Brain microvascular endothelial cell (primary cell): ENCODE measurements at places on chromosomes 4 and X.

DNA sequence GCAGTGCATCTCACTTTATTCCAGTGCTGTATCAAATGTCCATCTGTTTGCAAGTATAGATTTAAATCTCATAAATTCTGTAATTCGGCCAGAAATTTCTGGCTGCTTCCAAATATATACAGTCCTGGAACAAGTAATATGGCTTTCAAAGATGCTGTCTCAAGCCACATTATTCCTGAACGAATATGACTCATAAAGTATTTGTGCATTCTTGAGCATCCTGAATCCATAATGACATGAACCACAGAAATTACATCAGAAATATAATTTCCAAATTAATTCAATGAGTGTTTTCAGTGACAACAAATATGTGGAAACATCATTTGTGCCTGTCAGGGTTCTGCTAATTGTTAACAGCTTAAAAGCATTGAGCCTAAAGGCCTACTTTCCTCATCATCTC is 140.9 kb upstream of the HPGD start:
- DNase-seq, result no peak

DNA sequence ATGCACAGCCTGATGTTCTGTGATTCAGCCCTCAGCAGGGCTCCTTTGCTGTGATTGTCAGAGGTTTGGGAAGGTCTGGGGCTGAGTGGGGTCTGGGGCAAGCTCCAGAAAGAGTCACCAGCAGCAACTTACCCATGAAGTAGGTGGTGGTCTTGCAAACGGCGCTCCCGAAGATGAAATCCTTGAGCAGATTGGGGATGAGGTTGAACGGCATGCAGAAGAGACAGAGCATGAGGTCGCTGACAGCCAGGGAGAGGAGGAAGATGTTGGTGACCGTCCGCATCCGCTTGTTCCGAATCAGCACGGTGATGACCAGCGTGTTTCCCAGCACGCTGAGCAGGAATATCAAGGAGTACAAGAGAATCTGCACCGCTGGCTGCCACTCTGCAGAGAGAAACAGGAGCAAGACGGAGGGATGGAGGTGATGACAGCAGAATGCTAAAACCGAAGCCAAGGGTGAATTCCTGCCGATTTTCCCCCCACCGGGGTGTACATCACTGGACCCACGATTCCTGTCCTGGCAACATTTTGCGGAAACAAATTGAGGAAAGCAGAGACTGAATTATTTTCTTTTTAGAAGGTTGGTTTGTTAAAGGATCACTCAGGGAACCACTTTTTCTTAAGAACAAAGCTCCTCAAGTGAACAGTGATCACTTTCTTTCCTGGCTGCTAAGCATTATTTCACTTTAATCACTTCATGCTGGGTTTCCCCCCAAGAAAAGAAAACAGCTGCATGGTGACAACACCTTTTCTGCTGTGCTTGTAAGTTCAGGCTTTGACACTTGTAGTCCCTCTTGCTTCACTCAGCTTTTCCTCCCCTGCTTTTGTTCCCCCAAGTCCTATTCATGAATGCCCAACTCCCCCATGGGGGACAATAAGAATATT is 941 bp downstream of the CCKAR start:
- no peak for DNase-seq

GRCh38 chrX:16979226-16979625 is 32.8 kb downstream of the REPS2 start:
- no peak for DNase-seq

- DNase-seq, result no peak
These were observed 1.1 kb upstream of the PPP3CA start for GRCh38 chr4:101348367-101348827.

DNA sequence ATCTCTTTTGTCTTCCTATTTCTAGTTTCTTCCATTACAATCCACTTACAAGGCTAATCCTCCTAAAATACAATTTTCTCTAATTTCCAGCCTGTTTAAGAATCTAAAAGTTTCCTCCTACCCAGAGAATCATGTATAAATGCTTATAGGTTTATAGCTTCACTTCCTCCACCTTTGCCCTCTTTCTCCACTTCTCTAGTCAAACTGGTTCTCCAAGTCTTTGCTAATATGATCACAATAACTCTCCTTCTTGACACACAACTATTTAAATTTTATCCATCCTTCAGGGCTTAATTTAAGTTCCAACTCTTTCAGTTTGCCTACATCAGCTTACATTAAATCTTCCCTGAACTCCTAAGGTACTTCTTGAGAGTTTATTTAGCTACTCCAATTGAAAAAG is 69.2 kb downstream of the RPS6KA6 start:
- DNase-seq, result no peak

GRCh38 chr4:147335183-147335582 is 145.7 kb upstream of the EDNRA start:
- DNase-seq, result no peak

DNA sequence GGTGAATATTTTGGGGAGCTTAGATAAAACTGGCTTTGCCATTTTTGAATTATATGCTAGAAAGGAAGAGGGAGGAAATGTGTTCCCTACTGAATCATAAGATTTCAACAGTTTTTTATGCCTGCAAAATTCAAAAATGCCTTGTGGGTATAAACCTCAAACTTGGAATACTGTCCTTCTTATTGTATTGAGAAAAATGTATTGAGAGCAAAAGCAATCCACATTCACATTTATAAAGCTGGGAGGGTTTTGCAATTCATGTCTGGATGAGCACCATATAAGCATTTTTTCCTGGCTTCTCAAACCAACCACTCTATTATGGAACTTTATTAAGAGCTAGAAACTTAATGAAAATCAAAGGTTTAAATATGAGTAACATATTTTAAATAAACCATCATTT is 289.8 kb downstream of the PCDH7 start:
- no peak for DNase-seq

GRCh38 chrX:123486297-123486696 is 246.6 kb downstream of the THOC2 start:
- DNase-seq, result no peak

- no peak for DNase-seq
These were observed 177.3 kb downstream of the NSUN7 start for GRCh38 chr4:40927074-40927473.

GRCh38 chr4:146278986-146279385 is 64.6 kb downstream of the REELD1 start:
- no peak for DNase-seq

- no peak for DNase-seq
These were observed 64.8 kb upstream of the GK2 start for GRCh38 chr4:79472693-79473438.

DNA sequence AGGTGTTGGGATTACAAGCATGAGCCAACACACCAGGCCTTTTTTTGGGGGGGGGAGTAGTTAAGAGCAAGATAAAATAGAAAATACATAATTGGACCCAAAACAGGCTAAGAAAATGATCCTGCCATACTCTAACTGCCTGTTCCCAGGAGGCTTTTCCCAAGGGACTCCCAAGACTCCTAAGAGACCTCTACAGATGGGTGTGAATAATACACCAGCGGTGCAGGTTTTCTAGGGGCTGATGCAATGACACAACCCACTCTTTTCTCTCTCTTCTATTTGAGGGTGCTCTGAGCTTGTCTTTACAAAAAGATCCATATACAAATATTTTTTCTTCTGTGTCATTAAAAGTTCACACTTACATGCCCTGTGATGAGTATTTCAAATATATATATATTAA is 116.9 kb downstream of the RASL11B start:
- no peak for DNase-seq

DNA sequence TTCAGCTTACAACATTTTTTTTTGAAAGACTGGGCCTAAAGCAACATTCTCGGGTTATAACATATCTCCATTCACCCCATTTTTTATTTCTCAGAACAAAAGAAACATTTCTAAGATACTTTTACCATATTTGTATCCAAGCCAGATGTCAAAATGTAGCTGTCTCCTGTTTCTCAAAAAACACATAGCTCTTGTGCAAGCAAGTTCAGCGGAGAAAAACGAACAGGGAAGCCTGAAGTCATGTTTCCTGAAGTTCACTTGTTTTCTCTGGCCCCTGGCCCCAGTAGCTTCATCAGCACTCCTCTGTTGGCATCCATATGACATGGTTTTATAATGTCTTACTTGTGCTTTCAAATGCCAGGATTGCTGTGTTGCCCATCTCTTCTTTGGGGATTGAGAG is 218.2 kb downstream of the BANK1 start:
- no peak for DNase-seq

GRCh38 chr4:104549736-104550135 is 55.0 kb upstream of the CXXC4 start:
- no peak for DNase-seq

DNA sequence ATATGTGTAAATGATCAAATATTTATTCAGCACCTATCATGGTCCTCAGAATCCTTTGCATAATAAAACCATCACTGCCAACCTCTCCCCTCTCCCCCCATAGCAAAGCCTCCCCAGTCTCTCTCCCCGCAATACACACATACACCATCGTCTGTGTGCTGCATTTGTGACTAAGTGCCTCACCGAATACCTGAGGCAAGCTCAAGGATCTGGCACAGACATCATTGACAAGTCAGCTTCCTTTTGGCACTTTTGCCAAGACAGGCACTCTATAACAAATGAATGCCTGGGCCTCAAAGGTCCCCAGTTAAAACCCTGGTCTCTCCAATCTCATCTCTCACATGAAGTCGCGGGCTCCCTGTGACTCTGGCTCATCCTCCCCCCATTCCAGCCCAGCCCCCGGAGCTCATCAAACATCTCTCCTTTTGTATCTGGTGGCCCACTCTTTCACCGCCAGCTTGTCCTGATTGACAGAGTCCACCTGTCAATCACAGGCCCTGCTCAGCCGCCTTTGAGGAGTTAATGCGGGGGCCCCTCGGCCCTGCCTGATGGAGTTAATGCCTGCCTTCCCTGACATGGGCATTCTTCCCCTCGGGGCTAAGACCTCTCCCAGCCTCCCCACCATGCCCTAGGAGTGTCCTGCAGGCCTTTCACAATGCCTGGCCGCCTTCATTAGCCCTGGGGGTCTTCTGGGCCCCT is 135.8 kb upstream of the ATP6AP2 start:
- DNase-seq, result no peak

- DNase-seq, result peak; percentile 13
These were observed 19.7 kb upstream of the PRPS2 start for GRCh38 chrX:12771445-12772069.

DNA sequence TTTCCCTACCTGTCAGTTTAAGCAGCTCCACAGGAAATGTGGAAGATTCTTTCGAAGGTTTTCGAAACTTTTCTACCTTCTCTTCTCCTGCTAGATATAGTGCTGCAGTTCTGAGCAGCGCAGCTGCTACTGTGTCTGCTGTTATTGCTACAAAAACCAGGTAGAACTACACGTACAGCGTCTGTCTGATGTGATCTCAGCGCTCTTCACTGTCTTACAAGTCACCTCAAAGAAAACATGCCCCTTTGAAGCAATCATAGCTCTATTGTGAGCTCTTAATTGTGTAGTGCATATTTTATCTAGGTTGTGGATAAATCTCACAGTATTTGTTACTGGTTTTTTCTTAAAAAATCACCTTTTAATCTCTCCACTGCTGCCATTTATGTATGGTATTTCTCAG is 147.6 kb upstream of the BMPR1B start:
- no peak for DNase-seq

- peak; percentile 40 for DNase-seq
These were observed 192.1 kb downstream of the SPRY1 start for GRCh38 chr4:123588631-123589241.

- peak; percentile 36 for DNase-seq
These were observed 99.3 kb downstream of the ANXA5 start for GRCh38 chr4:121597346-121597934.

GRCh38 chr4:147610686-147611085 is 6.5 kb upstream of the TMEM184C start:
- DNase-seq, result no peak

DNA sequence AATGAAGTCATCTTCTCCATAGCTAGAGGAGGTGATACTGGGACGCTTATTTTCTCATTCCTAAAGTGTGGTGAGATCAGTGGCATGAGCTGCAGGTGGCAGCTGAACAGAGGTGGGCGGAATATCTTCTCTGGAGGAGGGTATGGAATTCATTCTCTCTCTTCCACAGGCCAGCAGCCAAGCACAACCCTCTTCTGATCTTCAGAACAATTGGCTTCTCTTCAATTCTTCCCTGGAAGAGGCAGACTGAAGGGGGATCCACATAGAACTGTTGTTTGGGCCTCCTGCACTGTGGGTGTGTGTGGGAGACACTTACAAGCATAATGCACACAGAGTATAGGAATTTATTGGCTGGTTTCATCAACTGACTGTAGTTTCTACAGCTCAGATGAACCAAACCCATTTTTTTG is 180.4 kb upstream of the RASGEF1B start:
- no peak for DNase-seq

GRCh38 chr4:7842384-7843279 is 97.0 kb downstream of the AFAP1 start:
- DNase-seq, result peak; percentile 94

DNA sequence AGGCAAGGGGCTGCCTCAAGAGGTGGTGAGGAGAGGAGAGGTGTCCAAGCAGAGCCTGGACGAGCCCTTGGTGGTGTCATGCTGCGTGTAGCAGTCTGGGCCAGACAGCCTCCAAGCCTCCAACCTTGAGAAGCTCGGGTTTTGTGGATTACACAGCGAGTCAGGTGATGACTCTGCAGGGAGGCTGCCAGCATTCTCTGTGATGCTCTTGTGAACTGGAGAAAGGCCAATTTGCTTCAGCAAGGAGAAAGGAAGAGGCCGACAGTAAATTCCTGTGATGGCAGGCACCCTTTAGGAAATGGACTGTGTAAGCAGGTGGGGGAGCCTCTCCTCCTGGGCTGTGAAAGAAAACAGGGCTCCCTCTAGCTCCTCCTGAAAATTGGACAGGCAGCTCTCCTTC is 36.0 kb upstream of the CD99L2 start:
- DNase-seq, result peak; percentile 9

DNA sequence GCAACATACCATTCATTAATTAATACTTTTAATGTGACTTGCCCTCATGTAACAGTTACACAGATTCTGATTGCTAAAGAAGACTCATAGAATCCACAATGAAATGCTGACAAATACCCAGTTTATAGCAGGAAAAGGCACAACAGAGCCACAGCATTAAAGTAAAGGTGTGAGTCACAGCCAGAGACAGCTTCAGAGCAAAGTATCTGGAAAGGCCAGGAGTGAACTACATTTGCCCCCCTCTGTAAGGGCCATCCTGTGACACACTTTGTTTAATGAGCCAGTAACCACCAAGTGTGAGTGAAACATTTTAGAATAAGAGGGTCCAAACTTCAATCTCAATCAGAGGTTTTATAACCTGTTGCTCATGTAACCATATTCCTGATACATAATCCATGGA is 133.8 kb upstream of the TACR3 start:
- DNase-seq, result no peak

DNA sequence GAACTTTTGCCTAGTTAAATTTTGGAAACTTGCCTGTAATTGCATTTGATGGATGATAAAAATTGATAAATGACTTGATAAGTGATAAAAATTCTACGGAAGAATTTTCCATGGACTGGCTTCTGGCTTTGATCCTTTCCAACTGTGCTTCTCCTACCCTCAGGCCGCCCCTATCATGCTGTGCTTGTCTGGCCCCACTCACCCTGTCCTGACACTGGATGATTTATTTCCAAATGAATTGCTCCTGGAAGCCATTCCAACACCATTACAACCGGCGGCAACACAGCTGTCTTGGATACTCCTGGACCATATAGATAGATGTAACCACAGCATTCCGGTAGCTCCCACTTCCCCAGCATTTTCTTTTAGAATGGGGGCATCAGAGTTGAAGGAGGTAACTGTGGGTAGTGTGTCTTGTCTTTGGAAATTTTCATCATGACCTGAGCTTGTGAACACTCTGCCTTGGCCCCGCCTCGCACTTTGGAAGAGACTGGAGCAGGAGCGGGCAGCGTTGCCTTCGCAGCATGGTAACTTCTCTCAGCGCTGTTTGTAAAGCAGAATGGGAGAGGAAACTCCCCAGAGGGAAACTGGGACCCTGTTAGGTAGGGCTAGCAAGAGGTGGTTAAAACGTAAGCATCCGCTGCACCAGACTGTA is 77.4 kb downstream of the TBL1X start:
- DNase-seq, result no peak

- DNase-seq, result no peak
These were observed 64.2 kb downstream of the LIMCH1 start for GRCh38 chr4:41602113-41602512.
